ENCODE measurements at places on chromosomes 2 and 18.
A peak's percentile ranks its signal among the peaks of the same experiment; 100 is the strongest.

GRCh38 chr2:180334514-180334913 lies 327.4 kb upstream of the CWC22 start:
- no peak for DNase-seq

- DNase-seq, result no peak
Observed at GRCh38 chr2:138010890-138011289, 46.6 kb downstream of the HNMT start.

DNA sequence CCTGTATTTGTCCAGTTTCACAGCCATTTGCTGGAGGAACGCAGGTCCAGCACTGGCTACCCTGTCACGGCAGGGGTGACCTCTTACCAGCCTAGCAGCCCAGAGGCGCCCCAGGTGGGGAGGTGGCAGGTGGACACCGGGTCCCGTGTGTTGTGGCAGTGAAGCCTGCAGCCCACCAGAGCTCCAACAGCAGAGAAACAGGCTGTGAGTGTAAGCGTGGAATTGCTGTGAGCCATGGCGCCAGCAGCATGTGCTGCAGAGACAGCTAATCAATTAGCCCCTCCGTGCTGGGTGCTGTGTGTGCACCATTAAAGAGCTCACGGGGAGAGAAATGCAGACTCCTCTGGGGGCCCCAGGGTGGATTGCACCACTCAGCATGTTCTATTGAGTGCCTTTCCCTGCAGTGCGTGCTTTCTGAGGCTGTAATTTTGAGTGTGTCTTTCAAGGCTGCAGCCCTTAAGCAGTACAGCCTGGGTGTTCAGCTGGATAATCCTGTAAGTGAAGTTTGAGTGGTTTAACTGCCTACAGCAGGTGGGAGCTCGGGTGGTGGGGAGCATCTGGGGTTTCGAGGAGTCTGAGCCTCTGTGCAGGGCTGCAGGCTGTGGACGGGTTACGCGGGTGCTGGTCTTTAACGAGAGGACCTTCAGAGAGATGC lies 15.9 kb downstream of the RTP5 start:
- no peak for DNase-seq

- no peak for DNase-seq
Observed at GRCh38 chr18:73164430-73164829, 296.6 kb upstream of the NETO1 start.

DNA sequence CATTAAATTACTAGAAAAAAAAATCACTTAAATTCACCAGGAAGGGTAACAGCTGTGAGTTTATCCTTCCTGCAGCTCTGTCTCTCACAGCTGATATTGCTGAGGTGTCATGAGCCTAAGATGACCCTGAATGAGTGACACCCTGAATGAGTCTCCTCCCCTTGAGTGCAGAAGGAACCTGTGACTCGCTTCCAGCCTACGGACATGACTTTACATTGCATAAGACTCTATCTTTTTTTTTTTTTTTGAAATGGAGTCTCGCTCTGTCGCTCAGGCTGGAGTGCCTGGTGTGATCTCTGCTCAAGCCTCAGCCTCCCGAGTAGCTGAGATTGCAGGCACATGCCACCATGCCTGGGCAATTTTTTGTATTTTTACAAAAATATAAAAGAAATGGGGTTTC lies 14.1 kb downstream of the MRO start:
- peak; percentile 49 for DNase-seq

GRCh38 chr2:224836263-224836662 lies 120.1 kb upstream of the CCDC195 start:
- DNase-seq, result no peak

Data from activated CD8-positive, alpha-beta T cell treated with anti-CD3 and anti-CD28 coated beads for 36 hours (primary cell).